ENCODE measurements at places on chromosomes 4 and X. TPM values are rescaled to one million over a fixed set of nuclear protein-coding genes. Genes with fewer than 3 reads are reported as not detected.

The PRRG3 gene
- not detected for total RNA-seq

The USP26 gene
- total RNA-seq = not detected

The EVC2 gene
- 9.8 TPM for total RNA-seq

The FAM114A1 gene
- 414 TPM for total RNA-seq

The HS6ST2 gene
- total RNA-seq = not detected

The XK gene
- total RNA-seq = 0.39 TPM

The HTR2C gene
- under 0.01 TPM for total RNA-seq

The GAGE12H gene
- total RNA-seq = not detected

The RAB9B gene
- 0.39 TPM for total RNA-seq

The FATE1 gene
- not detected for total RNA-seq

The ALPK1 gene
- 20.0 TPM for total RNA-seq

The DRD5 gene
- not detected for total RNA-seq

The LINC00632 gene
- total RNA-seq = 3.8 TPM

The ZFYVE28 gene
- 8.2 TPM for total RNA-seq

The CORIN gene
- not detected for total RNA-seq

The MAGEA12 gene
- not detected for total RNA-seq

The BEX2 gene
- total RNA-seq = 2.1 TPM

The ERAS gene
- not detected for total RNA-seq

The AMBN gene
- total RNA-seq = not detected

The ZDHHC15 gene
- not detected for total RNA-seq

The NMU gene
- total RNA-seq = not detected

The CXCL8 gene
- 0.33 TPM for total RNA-seq

The TDO2 gene
- not detected for total RNA-seq

The PAK3 gene
- total RNA-seq = not detected

The SPARCL1 gene
- total RNA-seq = not detected

The TRIM75 gene
- not detected for total RNA-seq

The IL13RA1 gene
- total RNA-seq = 23.5 TPM

The F11 gene
- total RNA-seq = not detected

The GAB3 gene
- 0.11 TPM for total RNA-seq

The RTL5 gene
- total RNA-seq = 0.79 TPM

The REST gene
- total RNA-seq = 51.0 TPM

The PABPC4L gene
- total RNA-seq = 2.0 TPM

The MAGEC2 gene
- total RNA-seq = not detected

The FAM236C gene
- not detected for total RNA-seq

The CYTL1 gene
- total RNA-seq = not detected

The INPP4B gene
- total RNA-seq = 4.3 TPM

The CXCL11 gene
- total RNA-seq = not detected

The RAB40A gene
- total RNA-seq = 2.7 TPM

The RBM46 gene
- not detected for total RNA-seq

The GLA gene
- total RNA-seq = 29.6 TPM

The HMX1 gene
- not detected for total RNA-seq

The CPLX1 gene
- not detected for total RNA-seq

The INTU gene
- 13.8 TPM for total RNA-seq

The SLC2A9 gene
- 0.22 TPM for total RNA-seq

The FAM241A gene
- total RNA-seq = 0.39 TPM

The SH3D19 gene
- total RNA-seq = 127 TPM

The SAGE1 gene
- total RNA-seq = not detected

The CFAP99 gene
- total RNA-seq = not detected

The CYSLTR1 gene
- total RNA-seq = not detected

The TMEM144 gene
- 27.9 TPM for total RNA-seq

The PGAM4 gene
- total RNA-seq = not detected

The LRP2BP gene
- 1.2 TPM for total RNA-seq

Measured in placental epithelial cell (primary cell).